Glomerular endothelial cell (primary cell): ENCODE measurements at places on chromosomes 11 and 22. TPM values are rescaled to one million over a fixed set of nuclear protein-coding genes. Genes with fewer than 3 reads are reported as not detected.

TBCEL gene
- 16.9 and 23.3 TPM in 2 replicates for total RNA-seq

SORL1 gene
- 1.9 and 3.4 TPM in 2 replicates for total RNA-seq

C11orf87 gene
- 0.12 TPM in 1 of 2 replicates, not detected in the other for total RNA-seq

UPK3A gene
- total RNA-seq: not detected in 2 replicates

SLC22A25 gene
- total RNA-seq: not detected in 2 replicates

NXPE2 gene
- not detected in 2 replicates for total RNA-seq

OR51L1 gene
- total RNA-seq: not detected in 2 replicates

SSTR3 gene
- total RNA-seq: 0.05 TPM in 1 of 2 replicates, not detected in the other

KIF18A gene
- total RNA-seq: 3.1 and 3.4 TPM in 2 replicates

SEPTIN3 gene
- 0.12 TPM in 1 of 2 replicates, not detected in the other for total RNA-seq

PTPN5 gene
- total RNA-seq: 0.34 TPM in 1 of 2 replicates, not detected in the other

CNTN5 gene
- total RNA-seq: not detected in 2 replicates

P2RX3 gene
- not detected in 2 replicates for total RNA-seq

SPCS2 gene
- 50.9 and 53.2 TPM in 2 replicates for total RNA-seq

HBG1 gene
- total RNA-seq: not detected in 2 replicates

PDGFB gene
- 132 and 333 TPM in 2 replicates for total RNA-seq

OR51E2 gene
- 0.06 TPM in 1 of 2 replicates, not detected in the other for total RNA-seq

MEI1 gene
- total RNA-seq: 0.34 and 0.64 TPM in 2 replicates

TIGD3 gene
- total RNA-seq: 0.41 TPM in 1 of 2 replicates, not detected in the other

MCHR1 gene
- 0.88 TPM in 1 of 2 replicates, not detected in the other for total RNA-seq

OR4C46 gene
- not detected in 2 replicates for total RNA-seq

MLC1 gene
- not detected in 2 replicates for total RNA-seq

LMO2 gene
- 47.8 and 67.6 TPM in 2 replicates for total RNA-seq

MB gene
- total RNA-seq: not detected in 2 replicates

FGF3 gene
- total RNA-seq: not detected in 2 replicates

OR10A2 gene
- not detected in 2 replicates for total RNA-seq
